CD4-positive, alpha-beta T cell treated with Interferon alpha-2 for 1 hour (primary cell): ENCODE measurements at places on chromosomes 13 and 19.

GRCh38 chr19:42255766-42256745, 1.1 kb upstream of the ERF start:
- DNase-seq = no peak

DNA sequence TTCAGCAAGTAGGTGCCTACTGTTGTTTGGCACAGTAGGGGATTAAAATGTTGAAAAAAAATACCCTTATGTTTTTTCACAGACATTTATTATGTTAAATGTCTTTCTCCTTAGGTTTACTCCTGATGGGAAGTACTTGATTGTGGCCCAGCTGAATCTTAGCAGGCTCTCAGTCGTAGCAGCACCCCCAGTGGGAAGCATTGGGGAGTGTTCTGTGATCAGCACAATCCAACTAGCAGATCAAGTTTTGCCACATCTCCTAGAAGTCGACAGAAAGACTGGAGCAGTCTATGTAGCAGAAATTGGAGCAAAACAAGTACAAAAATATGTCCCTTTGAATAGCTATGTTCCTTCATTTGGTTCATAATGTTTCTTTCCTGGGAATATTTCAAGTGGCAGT, 9.3 kb downstream of the NHLRC3 start:
- no peak for DNase-seq

DNA sequence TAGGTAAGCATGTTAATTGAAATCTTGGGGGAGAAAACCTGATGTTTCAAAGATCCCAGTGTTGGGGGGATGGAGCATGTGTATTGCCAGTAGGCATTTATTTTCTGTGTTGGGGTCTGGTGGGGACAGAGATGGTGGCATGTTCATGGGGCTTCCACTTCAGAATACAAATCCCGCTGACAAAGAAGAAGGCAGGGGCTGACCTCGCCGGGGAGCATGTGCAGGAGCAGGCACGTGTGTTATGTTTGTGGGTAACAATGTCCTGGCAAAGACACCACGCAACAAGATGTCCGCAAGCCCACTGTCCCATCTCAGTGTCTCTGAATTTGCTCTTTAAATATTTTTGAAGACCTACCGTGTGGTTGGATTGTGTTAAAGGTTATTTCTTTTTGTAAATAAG, 164.5 kb downstream of the TEX29 start:
- no peak for DNase-seq

DNA sequence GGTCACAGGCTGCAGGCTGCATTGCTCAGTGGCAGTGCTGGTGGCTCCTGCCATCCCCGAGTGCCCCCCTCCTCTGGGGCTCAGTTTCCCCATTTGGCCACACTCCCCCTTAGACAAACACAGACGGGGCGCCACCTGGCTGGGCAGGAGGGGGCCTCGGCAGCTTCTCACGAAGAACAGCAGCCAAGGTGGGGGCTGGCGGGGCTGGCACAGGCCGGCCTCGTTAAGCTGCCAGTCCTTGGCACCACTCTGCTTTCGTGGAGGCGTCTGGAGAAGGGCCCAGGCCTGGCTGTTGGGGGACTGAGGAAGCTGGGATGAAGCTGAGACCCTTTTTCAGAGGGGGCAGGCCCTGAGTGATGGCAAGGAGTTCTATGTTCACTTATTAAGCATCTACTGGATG, 3.7 kb upstream of the ZNRF4 start:
- no peak for DNase-seq

DNA sequence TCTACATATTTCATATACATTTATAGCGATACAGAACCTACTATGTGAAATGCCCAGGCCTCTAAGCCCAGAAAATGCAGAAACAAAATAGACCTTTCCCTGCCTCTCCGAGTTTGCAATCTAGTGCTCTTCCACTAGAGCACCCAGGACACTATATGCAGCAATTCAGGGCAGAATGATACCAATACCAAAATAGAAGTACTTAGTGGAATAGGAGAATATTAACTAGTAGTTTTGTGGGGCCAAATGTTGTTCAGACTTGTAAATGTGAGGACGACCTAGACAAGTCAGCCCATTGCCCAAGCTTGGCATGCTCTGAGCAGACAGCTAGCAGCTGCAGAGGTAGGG, 35.8 kb upstream of the FLT1 start:
- DNase-seq = no peak
